ENCODE measurements at places on chromosomes 4 and X.

GRCh38 chrX:154731184-154731583 is 19.7 kb downstream of the GAB3 start:
- no peak for DNase-seq

DNA sequence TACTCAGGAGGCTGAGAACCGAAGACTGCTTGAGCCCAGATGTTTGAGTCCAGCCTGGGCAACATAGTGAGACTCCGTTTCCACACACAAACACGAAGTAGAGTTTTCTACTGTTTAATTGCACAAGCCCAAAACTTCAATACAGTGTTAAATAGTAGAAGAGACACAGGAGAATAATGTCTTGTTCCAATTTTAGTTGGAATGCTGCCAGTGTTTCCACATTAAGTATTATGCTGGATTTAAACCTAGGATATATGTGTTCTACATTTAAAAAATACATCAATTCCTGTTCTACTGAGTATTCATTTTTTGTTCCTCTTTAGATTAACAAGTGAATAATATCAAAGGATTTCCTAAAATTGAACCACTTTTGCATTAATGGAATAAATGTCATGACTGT is 91.3 kb downstream of the LCORL start:
- DNase-seq = no peak

GRCh38 chr4:24995346-24995919 is 35.3 kb downstream of the LGI2 start:
- no peak for DNase-seq

DNA sequence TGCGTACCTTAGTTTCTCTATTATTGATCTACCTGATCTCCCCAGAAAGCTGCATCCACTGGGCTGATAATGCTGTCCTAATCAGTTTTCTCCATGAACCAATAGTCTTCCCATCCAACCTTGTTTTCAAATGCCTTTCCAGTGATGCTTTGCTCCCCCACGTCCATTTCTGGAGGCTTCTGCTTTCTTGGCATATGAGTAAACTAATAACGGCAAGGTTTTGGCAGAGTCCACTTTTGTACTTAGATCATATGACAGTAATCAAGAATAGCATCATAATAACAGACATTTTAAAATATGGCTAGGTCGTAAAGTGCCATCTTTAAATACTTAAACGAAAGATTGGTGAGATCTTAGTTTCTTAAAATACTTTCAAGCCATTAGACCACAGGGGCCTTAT is 38.4 kb upstream of the FAM9B start:
- DNase-seq = peak; percentile 69

GRCh38 chrX:47360423-47361179 is 9.8 kb upstream of the ZNF157 start:
- DNase-seq = no peak

GRCh38 chr4:180993244-180993836 is 1249.9 kb upstream of the TENM3 start:
- no peak for DNase-seq

- no peak for DNase-seq
These were observed 477.6 kb upstream of the GRID2 start for GRCh38 chr4:91826186-91826585.

DNA sequence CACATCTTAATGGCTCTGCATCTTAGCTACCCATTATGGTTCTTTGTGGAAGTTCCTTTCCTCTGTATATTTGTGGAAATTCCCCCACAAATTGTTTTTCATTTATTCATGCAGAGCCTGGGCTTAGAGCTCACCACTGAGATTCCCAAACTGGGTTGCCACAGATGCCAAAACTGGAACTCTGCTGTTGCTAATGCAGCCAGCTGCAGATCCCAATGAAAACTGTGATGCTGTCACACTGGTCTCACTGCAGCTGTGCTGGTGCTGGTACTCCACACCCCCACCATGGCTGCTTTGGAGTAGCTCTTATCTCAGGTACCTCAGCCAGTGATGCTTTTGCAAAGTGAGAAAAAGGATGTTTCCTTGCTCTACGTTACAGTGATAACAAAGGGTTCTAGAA is 87.7 kb downstream of the DCK start:
- DNase-seq = no peak

- no peak for DNase-seq
These were observed 23.2 kb upstream of the TSPAN7 start for GRCh38 chrX:38538134-38538533.

- peak; percentile 96 for DNase-seq
These were observed 314.9 kb upstream of the DIPK2B start for GRCh38 chrX:45515262-45516215.

DNA sequence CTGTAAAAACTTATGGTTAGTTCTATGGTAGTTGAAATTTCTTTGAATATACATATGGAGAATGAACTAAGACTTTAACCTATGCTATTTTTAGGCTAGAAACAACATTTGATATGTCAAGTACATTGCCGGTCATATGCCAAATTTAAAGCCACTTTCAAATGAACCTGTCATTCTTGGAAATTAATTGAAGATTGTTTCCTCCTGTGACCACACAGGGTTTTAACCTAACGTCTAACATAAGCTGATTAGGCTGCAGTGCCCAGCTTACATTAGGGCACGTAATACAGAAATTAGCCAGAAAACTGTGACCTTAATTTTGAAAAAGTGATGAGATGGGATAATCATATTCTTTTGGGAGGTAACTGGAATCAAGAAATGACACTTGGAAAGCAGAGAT is 645.9 kb downstream of the FSTL5 start:
- DNase-seq = no peak

DNA sequence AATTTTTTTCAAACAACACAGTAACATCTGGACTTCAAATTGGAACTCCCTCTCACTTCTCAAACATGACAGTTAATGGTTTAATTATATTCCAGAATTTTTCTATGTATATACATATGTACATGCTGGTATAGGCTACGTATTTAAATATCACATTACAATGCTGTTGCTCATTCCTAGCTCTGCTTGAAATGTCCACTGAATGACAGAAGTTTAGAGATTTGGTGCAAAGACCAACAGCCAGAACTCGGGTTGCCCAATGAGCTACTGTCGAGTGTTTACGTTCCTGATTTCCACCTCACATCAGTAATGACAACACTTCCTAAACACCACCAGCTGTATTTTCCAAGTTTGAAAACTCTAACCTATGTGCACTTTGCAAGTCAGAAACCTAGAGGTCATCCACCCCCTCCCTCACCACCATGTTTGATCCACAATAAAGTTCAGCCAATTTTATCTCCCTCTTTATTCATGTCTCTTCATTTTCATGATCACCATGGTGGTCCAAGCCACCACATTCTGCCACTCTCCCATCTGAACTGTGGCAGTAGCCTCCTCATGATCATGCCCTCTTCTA is 49.3 kb upstream of the RPL34 start:
- peak; percentile 48 for DNase-seq

- no peak for DNase-seq
These were observed 1270.4 kb downstream of the ADGRL3 start for GRCh38 chr4:62470421-62470983.

DNA sequence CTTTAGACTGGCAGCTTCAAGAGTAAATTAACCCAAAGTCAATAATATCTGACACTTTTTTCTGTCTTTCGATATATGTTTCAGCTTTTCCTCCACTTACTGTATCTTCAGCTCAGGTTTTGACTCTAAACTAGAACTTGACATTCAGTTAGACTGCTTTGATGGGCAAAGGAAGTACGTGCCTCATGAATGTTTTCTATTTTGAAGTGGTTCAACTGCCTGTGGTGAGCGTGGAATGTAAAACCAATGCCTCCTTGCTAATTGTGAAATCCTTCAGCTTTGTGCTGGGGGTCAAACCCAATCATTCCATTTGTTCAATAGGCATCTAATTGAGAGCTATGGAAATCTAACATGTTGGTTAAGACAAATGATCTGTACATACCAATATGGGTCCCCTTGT is 857.0 kb upstream of the HTR2C start:
- peak; percentile 6 for DNase-seq

DNA sequence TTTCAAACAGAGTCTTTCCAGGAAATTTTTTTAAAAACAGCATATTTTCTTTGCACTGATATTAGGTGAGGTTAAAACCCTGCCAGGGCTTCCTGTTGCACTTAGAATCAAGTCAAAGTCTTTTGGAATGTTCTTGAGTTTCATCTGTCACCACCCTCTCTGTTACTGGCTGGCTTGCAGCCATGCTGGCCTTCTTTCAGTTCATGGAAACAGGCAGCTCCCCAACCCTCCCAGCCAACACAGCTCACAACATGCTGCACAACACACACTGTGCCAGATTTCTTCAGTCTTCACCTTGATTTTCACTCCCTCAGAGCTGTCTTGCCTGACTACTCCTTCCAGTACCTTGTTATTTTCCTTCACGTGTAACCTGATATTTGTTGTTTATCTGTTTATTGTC is 129.5 kb downstream of the KCNIP4 start:
- peak; percentile 6 for DNase-seq

GRCh38 chr4:8030121-8030781 is 90.6 kb upstream of the AFAP1 start:
- no peak for DNase-seq

GRCh38 chr4:15006416-15007024 is 4.2 kb downstream of the CPEB2 start:
- DNase-seq = peak; percentile 34

DNA sequence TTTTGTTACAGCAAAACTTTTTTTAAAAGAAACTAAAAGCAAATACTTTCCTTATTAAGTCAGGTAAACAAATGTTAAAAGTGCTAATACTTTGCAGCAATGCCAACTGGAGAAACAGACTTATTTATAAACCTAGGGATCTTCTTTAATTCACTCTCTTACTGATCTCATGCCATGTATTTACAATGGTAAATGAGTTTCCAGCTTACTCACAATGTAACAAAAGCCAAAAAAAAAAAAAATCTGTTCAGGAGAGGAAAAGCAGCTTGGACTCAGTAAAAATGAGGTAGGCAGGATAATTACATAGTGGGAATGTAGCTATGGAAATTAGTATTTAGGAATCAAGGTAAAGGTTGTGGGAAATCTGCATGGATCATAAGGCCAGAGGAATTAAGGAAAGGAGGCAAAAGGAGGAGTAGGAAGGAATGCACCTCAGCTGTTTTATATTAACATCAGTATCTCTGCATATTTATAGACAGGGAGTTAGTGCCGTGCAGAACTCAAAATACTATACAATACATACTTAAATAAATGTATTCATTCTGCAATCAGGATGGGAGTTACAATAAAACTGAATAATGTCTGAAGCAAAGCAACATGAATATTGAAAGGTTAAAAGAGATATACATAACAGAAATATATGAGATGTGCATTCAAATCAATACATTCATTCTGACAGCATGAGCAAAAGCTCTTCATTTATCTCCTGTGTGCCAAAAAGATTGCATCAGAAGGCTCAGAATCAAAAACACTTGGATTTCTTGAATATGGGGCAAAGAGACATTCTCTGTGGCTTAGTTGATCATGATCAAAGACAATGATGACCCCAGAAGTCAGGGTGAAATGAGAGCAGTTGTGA is 57.9 kb upstream of the ETNPPL start:
- DNase-seq = no peak

DNA sequence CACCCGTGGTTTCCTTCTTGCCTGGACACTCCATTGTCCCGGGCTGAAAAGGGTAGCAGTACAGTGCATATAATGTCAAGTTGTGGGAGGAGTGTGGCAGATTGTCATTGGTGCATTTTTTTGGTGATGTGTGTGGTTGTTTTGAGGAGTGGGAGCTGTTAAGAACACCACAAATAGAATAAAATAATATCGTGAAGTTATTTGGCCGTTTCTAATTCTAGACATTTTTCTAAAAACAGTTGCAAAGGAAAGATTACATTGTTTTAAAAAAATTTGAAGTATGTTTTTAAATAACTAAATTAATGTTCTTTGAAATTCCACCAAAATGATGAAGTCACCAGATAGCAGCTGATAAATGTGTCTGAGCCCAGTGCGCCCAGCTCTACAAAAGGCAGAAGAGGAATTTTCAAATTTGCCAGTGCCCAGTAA is 1.3 kb downstream of the PKD2 start:
- peak; percentile 45 for DNase-seq

DNA sequence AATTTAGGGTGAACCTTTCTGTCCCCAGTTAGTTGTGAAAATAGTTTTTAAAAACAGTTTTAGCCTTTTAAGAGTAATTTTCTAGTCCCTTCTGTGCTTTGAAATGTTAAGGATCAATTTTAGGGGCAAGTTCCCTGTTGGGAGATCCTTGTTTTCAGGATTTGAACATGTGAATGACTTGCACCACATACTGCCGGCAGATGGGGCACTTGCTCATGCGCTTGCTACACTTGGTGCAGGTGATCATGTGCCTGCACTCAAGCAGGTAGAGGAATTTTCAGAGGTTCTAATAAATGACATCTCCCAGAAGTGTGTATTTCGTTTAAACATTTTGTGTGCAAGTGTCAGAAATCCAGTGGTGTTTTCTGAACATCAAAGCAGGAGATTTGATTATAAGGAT is 195.9 kb downstream of the CHM start:
- DNase-seq = peak; percentile 5

GRCh38 chr4:184821242-184821641 is 4.5 kb downstream of the ACSL1 start:
- no peak for DNase-seq

- no peak for DNase-seq
These were observed 33.0 kb downstream of the PLAC1 start for GRCh38 chrX:134625315-134625718.

GRCh38 chr4:85498068-85498733 is 23.3 kb downstream of the ARHGAP24 start:
- peak; percentile 79 for DNase-seq

- DNase-seq = peak; percentile 53
These were observed 249.2 kb upstream of the GPRIN3 start for GRCh38 chr4:89556601-89557305.

- peak; percentile 10 for DNase-seq
These were observed 16.6 kb upstream of the HPGD start for GRCh38 chr4:174538876-174539250.

GRCh38 chr4:93289241-93289640 is 539.3 kb upstream of the ATOH1 start:
- DNase-seq = no peak

DNA sequence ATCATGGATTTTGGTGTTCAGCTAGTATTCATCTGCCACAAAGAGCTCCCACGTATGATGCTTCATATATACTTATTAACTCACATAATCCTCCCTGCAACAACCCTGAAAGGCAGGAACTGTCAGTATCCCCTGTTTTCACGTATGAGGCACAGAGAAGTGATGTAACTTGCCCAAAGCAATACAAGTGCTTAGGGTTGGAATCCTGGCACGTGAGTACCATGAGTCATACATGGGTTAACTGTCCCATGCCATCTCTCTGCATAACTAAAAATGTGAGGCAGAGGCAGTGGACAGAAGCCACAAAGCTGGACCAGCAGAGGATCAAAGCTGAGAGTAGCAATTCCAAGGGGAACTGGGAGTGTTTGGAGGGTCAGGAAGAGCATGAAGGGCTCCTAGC is 35.7 kb upstream of the EGFL6 start:
- DNase-seq = peak; percentile 44

- DNase-seq = no peak
These were observed 207.1 kb upstream of the CXorf66 start for GRCh38 chrX:140172401-140172800.

GRCh38 chrX:132393085-132393484 is 95.8 kb downstream of the MBNL3 start:
- DNase-seq = peak; percentile 65
